ENCODE measurements at places on chromosomes 7 and 10.

- DNase-seq = no peak
Observed at GRCh38 chr7:70376561-70377031, 755.3 kb upstream of the GALNT17 start.

DNA sequence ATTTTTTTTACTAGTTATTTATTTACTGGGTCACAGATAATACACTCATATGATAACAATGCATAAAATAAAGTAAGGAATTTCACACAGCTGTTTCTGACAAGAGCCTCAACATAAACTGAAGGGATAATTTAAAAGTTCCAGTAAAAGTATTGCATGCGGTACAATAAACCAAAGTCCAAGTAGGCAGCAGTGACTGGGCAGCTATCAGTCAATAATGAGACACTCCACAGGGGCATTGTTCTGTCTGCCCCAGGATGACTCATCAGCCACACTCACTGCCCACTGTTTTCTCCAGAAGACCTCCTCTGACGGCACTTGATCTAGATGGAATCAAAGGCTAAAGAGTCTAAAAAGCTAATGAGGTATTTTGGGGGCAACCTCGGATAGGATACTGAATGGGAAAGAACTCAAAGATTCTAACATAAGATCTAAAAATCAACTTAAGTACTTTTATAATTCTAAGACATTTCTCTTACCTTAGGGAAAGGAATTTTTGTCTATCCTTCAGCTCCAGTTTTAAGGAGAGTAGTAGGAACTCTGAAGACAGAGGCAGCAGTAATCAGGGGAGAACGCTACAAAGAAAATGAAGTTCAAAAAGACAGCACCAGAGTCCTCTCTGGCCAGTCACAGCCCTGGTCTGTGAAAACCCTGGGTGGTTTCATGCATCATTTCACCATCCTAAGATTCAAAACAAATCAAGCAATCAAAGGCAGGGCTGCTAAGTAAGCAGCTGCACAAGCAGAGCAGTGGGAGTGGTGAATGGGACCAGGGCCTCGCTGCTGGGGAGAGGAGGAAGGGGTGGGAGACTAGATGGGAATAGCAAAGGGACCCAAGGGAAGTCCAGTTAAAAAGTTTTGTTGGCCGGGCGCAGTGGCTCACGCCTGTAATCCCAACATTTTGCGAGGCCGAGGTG, 175.1 kb downstream of the AVL9 start:
- peak; percentile 40 for DNase-seq

DNA sequence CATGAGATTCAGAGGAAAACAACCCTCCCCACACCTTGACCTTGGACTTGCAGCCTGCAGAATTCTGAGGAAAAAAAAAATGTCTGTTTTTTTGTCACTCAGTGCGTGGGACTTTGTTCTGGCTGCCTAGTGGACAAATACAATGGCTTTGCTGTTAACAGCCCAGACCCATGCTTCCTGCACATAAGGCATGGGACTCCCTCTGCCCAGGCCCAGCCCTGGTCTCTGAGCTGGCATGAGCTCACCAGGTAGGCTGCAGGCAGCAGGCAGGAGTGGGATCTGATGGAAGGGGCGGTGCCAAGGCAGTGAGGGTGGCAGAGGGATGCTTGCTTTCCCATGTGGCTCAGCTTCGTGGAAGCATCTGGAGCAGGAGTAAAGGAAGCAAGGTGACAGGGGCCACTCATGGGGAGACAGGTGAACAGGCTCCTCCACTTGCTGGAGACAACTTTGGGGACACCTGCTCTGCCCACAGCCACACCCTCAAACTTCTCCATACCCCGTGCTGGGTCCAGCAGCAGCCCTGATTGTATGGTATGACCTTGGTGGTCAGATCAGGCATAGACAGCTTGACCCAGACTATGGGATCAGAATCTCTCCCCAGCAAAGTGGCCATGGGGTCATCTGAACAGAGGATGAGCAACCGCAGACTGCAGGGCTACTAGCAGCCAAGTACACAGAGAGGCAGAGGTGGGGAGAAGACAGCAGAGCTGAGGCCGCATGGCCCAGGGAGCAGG, 27.0 kb downstream of the ANXA8 start:
- no peak for DNase-seq

GRCh38 chr7:65554-65953, 126.8 kb upstream of the FAM20C start:
- DNase-seq = no peak

GRCh38 chr10:77970869-77971803, 44.6 kb upstream of the DLG5 start:
- DNase-seq = no peak

Data from HS-27A (cell line).